NCI-H1105 (cell line): ENCODE measurements at places on chromosomes 3 and 15.

- DNase-seq: no peak
Observed at GRCh38 chr3:42451546-42452230, 41.3 kb upstream of the LYZL4 start.

DNA sequence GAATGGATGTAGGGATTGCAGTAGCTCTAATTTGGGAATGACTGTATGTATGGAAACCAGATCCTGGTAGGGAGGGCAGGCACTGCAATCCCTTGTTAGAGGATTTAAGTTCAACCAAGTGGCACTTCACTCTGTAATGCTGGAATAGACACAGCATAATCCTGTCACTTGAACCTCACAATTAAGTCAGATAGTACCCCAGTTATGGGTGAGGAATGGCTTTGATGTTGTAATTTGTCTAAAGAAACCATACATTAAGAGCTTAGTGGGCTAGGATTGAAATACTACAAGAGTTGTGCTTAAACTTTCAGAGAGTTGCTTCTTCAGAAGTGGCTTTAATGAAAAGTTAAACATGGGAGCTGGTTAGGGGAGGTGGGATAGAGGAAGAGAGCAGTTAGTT is 9.3 kb downstream of the RAB7A start:
- DNase-seq: no peak

DNA sequence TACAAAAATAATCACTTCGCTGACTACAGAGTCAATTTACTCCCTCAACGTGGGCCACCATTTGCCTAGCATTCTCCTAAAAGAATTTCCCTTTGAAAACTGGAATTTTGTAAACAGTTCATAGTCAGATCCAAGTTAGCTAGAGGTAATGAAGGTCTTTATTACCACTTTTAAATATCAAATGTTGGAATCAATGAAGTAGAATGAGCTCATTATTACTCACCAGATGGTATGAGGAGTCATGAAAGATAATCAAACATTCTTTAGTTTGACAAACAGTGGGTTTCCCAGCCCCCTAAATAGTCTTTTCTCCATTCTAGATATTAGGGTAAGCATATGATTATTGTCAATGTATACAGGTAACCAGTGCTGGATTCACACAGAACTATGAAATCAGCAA is 455.7 kb upstream of the THBS1 start:
- no peak for DNase-seq

DNA sequence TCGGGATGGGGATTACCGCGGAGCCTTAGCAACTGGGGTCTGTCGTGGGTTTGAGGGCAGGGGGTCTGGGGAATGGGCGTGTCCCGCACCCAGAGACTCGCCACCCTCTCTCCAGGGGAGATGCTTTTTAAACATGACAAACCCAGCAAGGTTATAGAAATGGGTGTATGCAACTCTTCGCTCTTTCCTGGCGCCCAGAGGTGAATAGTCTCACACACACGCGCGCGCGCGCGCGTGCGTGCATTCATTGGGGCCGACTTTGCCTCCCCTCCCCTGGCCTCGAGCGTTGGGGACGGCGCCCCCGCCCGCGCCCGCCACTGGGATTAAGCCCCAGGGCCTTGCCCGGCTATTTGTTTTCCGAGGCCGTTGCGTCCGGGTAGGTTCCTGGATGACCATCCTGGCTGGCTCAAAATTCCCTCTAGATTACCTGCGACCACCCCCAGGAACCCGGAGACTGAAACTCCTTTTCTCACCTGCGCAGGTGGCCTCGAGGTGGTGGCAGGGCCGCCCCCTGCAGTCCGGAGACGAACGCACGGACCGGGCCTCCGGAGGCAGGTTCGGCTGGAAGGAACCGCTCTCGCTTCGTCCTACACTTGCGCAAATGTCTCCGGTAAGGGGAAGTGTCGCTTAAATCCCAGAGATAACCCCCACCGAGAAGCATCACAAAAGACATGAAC is 777 bp downstream of the GPR160 start:
- DNase-seq: no peak

DNA sequence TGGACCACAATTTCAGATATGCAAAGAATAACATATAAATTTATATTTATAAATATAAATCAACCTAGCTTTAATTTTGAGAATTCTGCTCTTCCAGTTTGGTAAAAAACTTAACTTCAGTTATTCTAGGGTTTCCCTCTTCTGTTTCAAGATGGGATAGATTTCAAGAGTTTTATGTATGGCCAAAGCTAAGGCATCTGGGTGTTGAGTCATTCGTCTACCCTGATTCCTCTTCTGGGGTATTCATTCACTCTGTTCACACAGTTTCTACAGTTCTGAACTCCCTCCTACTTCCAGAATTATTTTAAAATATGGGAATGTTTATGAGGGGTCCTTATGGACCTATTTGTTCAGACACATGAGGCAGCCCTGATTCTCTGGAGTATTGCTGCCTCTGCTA is 4.2 kb upstream of the FGF7 start:
- DNase-seq: no peak

DNA sequence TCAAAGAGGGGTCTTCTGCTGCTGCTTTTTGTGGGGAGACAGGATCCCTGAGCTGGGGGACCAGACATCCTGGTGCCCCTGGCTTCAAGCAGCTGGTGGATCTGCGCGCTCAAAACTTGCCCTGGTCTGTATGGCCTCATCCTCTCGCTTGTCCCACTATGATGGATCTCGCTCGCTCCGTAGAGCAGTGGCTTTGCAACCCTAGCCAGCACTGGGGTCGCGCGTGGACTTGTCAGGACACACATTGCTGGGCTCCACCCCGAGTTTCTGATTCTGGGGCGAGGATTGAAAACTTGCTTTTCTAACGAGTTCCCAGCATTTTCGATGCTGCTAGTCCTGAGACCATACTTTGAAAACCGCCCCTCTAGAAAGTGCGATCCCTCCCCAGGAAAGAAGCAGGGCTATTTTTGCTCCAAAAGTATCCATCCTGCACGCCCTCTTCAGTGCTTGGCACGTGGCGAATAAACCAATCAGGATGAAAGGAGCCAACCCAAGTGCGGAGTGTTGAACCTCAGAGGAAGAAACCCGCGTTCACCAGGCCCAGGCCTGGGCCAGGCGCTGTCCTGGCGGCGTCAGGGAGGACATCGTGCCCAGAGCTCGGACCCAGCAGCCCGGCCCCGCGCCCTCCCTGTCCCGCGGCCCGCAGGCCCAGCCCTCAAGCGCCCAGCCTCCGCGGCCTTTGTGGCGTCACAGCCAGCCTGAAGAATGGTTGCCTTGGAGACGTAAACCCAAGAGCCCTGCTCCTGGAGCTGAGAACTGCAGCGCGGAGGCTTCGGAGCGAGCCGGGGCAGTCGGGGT is at the start of gene CFAP100:
TSS of gene CFAP100 (plus strand) at position 731 of the 798 bp plus-strand sequence. CDS start 1,092 bp downstream, outside the sequence.
- DNase-seq: peak; percentile 8

DNA sequence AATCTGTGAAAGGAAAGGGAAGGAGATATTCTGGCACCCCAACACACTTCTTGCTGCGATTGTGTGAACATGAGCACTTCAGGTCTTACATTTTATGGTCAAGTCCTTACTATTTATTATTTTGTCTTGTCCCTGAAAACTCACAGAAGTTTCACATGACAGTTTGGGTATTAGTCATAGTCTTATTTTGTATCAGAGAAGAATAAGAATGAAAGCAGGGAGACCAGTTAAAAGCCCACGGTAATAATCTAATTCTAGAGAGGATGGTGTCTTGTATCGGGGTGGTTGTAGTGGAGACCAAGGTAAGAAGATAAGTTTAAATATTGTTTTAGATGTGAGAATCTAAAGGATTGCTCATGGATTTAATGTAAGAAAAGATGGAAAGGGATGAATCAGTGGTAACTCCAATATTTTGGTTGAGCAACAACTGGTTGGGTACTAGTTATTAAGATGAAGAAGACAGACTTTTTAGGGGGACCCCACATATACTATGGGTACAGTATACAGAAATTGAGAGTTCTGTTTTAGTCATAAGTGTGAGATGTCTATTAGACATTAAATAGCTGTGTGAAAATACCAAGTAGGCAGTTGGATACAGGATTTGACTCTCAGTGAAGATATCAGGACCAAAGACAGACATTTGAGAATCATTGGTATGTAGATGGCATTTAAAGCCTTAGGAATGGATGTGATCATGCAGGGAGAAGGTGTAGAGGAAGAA is 227.6 kb downstream of the MFSD1 start:
- DNase-seq: no peak

- peak; percentile 49 for DNase-seq
Observed at GRCh38 chr3:52339612-52340011, 23.5 kb downstream of the DNAH1 start.

DNA sequence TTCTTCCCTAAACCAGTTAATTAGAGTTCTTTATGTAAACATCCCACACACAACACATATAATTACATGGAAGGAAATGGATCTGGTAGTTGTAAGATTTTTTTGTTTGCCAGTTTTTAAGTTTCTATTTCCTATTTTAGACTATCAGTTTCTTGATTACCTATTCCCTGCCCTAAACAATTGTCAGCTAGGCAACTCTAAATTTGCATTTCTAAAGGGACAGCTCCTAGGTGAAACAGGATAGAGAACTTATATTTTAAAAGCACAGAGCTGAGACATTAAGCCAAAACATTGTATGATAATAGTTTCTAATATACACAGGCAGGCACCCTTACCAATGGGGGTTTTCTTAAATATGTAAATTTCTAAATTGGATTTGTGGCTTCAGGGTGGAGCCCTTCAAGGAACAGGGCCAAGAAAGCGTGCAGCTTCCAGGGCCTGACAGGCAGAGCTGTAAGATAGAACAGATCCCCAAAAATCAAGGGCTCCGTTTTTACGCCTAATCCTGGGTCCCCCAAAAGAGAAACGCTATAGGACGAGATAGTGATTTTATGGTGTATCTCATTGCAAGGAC is 8.9 kb downstream of the LEKR1 start:
- no peak for DNase-seq

DNA sequence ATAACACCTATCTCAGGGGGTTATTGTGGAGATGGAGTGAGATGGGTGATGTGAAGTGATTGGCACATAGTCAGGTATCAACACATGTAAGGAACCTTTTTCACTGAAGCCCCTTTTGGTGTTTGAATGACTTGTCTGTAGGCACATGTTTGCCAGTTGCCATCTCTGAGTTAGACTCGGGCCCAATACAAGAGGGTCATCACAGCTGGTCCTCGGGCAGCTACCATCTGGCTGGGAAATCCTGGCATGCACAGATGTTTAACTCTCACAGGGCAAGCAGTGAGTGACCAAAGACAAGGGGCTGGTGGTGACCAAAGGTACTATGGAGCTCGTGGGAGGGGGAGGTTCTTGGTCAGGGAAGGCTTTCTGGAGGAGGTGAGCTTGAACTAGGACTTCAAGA is 118.8 kb downstream of the CLSTN2 start:
- no peak for DNase-seq

GRCh38 chr3:155218462-155218861 is 75.0 kb downstream of the STRIT1 start:
- no peak for DNase-seq

- DNase-seq: no peak
Observed at GRCh38 chr3:10366651-10367101, 45.8 kb upstream of the SEC13 start.
